ENCODE measurements at places on chromosomes 6 and 20.

- DNase-seq, result no peak
These were observed 76.0 kb upstream of the SHLD1 start for GRCh38 chr20:5674176-5674660.

DNA sequence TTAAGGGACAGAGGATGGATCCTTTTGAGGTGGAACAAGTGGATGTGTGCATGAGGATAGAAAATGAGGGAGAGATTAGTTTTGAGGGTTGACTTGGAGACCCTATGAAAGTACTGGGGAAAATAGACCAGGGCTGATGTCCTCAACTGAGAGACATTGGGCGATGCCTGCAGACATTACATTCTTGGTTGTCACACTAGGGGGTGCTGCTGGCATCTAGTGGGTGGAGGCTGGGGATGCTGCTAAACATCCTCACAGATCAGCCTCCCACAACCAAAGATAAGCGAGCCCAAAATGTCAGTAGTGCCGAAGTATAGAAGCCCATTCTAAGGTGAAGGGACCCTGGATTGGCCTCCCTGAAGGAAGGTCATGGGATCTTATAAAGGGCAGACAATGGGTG, 63.3 kb downstream of the MOCS1 start:
- no peak for DNase-seq

DNA sequence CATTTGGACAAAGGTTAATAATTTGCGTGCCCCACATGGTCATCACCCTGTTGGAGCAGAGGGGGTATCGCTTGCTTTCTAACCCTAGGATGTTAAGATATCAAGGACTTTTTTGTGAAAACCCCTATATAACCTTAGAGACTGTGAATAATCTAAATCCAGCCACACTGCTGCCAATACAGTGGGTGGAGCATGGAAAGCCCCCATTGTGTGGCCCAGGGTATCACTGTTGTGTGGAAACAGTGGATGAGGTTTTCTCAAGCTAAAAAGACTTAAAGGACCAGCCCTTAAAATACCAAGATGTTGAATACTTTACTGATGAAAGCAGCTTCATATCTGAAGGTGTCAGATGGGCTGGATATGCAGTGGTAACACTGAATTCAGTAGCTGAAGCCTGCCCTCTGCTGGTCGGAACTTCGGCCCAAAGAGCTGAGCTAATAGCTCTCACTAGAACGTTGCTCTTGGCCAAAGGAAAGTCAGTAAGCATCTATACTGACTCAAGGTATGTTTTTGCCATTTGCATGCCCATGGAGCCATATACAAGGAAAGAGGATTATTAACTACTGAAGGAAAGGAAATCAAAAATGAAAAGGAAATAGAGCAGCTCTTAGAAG, 695.2 kb downstream of the PHF3 start:
- DNase-seq, result no peak

DNA sequence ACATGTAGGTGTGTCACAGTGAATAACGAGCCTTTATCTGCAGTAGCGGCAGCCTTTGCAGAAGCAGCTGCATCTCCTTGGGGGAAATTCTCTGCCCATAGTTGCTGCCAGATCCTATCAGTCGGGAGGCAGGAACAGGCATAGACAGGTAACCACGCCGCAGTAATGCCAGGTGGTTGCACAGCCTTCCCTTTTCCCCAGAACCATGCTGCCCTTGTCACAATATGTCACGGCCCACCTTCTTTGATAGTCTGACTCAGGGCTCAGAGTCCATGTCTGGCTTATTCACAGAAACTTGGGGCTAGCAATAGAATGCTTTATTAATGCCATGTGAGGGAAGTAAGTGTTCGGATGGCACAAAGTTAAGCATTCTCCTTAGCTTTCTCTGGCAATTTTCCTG, 76.6 kb downstream of the F13A1 start:
- no peak for DNase-seq

- no peak for DNase-seq
These were observed 46.9 kb downstream of the RIPOR2 start for GRCh38 chr6:24888715-24889370.

DNA sequence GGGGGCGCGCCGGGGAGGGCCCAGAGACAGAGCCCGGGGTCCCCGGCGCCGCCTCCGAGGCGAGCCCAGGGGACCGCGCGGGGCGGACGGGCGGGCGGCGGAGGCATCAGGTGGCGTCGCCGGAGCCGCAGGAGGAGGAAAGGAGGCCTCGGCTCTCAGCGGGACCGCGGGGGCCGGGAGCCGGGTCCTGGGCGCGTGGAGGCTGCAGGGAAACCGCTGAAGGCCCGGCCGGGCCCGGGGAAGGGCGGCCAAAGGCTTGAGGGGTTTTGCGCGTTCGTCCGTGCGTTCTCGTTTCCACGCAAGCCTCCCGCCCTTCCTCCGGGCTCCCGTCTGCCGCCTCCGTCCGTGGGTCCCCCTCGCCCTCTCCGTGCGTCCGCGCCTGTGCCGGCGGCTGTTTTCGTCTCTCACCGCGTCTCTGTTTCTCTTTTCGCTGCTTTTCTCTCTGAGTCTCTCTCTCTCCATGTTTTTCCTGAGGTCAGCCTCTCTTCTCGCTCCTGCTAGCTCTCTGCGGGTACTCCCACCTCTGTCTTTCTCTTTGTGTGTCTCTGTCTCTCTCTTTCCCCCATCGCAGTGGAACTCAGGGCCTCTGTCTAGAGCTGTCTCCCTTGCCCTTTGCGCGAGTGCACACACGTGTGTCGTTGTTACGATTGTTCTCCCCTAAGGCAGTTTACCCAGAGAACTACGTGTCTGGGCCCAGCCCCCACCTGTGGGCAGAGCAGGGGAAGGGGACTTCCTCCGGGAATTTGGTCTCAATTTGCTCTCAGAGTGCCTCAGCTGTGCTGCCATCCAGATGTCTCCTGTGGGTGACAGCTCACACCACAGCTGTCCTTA, 2.1 kb downstream of the IRF4 start:
- DNase-seq, result no peak

DNA sequence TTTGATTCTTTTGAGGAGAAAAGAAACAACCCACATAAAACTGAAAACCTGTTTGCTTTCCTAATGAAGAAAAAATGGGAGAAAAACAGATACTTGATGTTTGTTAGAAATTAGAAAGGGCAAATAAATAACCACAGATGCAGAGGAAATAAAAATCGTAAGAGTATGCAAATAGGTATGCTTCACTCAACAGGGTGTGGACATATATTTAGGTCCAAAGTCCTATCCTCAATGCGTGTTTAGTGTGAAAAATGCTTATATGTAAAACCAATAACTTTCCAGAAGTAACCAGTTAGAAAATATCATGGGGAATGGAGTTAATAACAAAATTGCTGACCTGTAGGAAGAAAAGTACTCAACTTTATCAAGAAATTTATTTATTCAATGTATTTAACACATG, 135.7 kb downstream of the TOX2 start:
- no peak for DNase-seq

- DNase-seq, result no peak
These were observed 13.2 kb upstream of the SCRT2 start for GRCh38 chr20:688809-689212.

DNA sequence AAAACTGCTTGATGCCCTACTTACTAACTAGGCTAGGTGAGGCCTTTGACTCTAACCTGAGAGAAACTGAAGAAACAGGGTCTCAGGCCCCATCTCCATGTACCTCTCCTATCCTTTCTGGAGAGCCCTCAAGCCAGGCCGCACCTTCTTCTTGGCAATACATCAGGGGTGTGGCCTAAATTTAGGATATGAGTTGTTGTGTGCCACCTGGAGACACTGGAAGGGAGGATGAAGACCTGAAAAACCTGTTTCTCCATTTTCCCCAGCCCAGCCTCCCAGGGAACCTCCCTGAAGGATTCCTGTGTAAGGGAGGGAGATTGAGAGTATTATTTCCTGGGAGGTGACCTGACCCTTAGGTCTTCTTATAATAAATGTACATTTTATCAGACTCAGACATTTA, 3.1 kb downstream of the LY6G6D start:
- DNase-seq, result no peak

GRCh38 chr20:60043435-60043834, 85.2 kb downstream of the CDH26 start:
- no peak for DNase-seq

- no peak for DNase-seq
These were observed 1.6 kb downstream of the SRSF6 start for GRCh38 chr20:43459022-43459942.

DNA sequence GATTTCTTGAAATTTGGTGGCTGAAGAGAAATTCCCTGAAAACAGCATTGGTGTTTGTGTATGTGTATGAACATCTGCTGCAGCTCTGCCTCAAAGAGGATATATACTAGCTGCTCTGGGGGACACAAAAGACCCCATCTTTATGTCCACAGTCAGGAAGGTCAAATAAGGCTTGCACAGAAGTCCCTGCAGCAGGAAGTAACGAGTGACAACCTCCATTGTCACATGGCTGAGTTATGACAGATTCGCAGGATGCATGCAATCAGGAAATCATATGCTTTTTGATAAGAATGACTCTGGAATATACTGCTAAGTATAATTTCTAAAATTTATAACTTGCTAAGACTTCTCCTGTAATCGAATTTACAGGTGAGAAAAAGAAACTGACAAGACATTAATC, 225.9 kb upstream of the CST7 start:
- no peak for DNase-seq

- no peak for DNase-seq
These were observed 40.6 kb downstream of the ISM1 start for GRCh38 chr20:13261460-13262301.

DNA sequence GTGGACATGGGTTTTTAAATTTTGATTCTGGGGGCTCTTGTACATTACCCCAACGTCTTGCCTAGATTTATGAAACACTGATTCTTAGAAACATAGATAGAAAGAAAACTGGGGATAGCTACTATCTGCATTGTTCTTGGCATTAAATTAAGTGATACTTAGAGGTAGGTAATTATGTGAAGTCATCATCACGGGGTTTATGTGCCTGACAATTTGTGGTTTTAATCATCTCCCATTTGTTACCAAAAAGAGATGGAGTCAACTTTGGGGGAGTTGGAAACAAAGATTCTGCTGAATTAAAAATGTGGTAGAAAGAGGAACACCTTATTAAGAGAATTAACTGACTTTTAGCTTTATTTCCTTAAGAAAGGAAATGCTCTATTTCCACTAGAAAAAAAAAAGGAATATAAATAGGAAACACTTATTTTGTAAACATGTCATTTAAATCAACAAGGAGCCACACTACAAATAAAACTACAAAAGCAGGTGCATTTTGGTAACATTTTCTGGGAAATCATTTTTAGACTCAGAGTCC, 5.6 kb downstream of the TNFAIP3 start:
- DNase-seq, result no peak

DNA sequence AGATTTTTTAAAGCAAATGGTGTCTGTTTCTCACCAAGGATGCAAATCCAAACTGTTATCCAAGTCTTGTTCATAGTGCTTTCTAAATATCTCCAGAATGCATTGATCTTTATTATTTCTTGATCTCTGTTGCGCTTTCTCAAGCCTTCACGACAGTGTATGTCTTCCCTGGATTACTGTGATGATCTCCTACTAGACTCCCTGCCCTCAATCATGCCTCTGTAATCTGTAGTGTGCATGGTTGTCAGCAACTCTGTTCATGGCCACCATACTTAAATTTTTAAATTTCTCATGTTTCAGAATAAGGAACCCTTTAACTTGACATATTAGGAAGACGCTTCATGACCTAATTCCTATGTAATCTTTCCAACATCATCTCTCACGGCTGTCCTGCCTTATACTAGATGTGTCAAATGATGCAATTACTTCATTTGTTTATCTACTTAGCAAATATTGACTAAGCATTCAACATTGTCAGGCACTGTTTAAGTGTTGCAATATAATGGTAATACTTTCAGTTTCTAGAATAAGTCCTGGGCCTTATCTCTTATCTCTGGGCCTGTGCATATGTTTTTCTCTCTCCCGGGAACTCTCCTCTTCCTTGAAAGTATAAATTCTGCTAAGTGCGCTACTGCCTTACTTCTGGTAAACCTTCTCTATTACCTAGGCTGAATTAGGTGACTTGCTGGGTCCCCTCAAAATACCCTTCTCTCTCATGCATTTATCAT, 25.6 kb upstream of the AHI1 start:
- no peak for DNase-seq

DNA sequence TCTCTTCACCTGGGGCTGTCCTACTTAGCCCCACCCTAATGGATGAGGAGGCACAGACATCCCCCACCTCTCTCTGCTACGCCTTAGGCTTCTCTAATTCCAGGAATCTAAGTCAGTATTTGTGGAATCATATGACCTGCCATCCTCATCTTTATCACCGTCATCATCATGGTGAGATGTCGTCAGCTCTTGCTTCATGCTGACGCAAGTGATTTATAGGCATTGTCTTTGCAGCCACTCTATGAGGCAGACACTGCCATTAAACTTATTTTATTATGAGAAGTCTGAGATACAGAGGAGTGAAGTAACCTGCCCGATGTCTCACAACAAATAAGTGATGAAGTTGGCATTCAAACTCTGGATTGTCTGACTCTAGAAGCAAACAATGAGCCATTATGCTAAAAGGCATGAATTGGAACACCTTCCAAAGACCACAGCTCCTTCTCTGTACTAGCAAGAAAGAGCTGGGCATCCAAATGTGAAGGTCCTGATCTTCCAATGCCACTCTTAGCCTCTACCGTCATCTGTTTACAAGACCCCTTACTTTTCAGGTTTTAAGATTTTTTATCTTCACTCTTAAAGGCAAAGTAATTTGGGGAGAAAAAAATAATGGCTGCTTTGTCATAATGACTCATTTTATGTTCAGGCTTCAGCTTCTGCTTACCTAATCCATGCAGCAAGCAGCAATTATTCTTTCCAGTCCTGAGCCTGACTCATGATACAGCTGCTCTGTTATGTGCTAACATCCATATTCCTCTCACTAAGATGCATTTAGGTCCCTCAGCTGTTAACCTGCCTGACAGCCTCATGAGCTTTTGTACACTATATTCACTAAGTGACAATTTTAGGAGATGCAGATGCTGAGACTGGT, 113.7 kb upstream of the BCLAF1 start:
- peak; percentile 44 for DNase-seq

GRCh38 chr6:1394514-1395463, 5.4 kb downstream of the FOXF2 start:
- DNase-seq, result no peak

GRCh38 chr6:167093922-167094432, 28.9 kb upstream of the CCR6 start:
- no peak for DNase-seq

DNA sequence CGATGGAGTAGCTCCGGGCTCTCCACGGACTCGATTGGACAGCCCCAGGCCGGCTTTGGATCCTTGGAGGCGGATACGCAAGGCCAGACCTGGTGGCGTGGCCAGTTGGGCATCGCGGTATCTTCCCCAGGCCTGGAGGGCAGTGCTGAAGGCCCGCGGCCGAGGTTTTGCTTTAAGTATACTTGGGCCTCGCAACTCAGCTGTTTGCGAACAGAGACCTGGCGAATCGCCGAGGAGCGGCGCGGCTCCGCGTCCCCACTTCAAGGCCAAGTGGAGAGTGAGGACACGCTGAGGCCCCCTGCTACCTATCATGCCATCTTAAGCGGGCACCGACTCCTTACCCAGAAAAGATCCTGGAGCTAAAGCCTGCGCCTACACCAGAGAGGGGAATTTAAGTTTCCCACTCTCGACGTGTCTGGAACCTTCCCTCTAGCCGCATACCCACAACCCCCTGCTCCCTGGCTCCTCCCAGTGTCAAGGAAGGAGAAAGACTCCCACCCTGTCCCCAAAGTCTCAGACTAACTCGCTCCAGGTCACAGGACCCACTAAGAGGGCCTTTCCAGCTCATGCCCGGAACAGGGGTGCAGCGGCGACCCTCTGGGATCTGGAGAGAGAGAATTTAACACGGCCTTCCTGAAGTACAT, 4.1 kb downstream of the LINC00237 start:
- no peak for DNase-seq

- DNase-seq, result no peak
These were observed 4.5 kb downstream of the TP53INP2 start for GRCh38 chr20:34708621-34709043.
